AG09319 (cell line): ENCODE measurements at places on chromosomes 16 and 17.

GRCh38 chr17:72565758-72566157, 444.9 kb downstream of the SOX9 start:
- DNase-seq: no peak

DNA sequence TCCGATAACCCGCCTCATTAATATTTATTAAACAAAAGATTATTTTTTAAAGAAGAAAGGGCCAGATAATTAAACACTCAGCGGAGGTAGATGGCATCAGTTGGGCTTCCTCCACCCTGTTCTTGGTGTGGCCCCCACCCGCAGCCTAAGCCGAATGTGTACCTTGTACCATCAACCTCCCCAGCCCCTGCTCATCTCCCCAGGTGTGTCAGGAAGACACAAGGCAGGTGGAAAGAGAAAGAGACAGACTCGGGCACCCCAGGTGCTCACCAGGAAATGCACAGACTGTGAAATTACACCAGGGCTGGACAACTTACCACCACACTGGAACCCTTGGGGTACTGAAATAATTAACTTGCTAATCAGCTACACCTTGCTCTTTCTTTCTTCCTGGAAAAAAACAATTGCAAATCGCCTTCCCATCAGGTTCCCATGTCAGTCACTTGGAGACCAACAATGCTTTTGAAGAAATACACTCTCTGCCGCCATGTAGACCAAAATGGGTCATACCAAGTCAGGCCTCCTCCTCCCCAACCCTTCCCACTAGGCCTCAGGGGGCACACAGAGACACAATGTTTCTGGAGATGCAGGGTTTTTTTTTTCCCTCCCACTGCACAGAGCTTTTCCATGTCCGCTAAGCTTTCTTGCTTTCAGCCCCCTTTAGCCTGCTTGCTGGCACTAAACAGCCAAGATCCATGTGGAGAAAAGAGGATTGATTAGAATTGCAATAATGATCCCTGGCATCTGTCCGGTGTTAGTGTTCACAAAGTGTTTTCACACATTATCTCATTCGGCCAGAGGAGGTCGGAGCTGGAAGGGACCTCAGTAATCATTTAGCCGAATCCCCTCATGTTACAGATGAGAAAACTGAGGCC, 8.6 kb upstream of the LHX1 start:
- DNase-seq: no peak

GRCh38 chr17:67050066-67050465, 5.7 kb downstream of the CACNG1 start:
- no peak for DNase-seq

DNA sequence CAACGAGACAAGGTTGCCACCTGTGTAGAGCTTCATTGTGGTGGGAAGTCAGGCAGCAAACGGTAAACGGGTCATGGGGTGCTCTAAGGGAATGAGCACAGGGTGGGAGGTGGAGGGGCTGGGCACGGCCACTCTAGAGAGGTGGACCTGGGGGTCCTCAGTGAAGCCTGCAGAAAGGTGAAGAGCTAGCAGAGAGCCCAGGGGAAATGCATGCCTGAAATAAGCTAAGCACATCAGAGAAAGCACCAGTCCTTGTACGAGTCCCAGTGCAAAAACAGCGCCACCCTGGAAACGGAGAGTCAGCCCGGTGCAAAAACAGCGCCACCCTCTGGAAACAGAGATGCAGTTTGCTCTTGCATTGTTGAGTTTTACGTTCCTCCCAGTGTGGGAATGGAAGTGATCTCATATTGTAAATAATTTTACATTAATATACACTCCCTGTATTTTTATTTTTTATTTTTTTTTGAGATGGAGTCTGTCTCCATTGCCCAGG, 65.0 kb downstream of the TBC1D16 start:
- DNase-seq: no peak

GRCh38 chr16:79542237-79542774, 58.2 kb downstream of the MAF start:
- DNase-seq: no peak
